Right renal pelvis (tissue), 4 donors: ENCODE measurements at places on chromosomes 11 and 22. TPM values are rescaled to one million over a fixed set of nuclear protein-coding genes. Genes with fewer than 3 reads are reported as not detected.

GRCh38 chr11:65975771-65976170, 14.2 kb downstream of the SART1 start:
- no peak for DNase-seq

DNA sequence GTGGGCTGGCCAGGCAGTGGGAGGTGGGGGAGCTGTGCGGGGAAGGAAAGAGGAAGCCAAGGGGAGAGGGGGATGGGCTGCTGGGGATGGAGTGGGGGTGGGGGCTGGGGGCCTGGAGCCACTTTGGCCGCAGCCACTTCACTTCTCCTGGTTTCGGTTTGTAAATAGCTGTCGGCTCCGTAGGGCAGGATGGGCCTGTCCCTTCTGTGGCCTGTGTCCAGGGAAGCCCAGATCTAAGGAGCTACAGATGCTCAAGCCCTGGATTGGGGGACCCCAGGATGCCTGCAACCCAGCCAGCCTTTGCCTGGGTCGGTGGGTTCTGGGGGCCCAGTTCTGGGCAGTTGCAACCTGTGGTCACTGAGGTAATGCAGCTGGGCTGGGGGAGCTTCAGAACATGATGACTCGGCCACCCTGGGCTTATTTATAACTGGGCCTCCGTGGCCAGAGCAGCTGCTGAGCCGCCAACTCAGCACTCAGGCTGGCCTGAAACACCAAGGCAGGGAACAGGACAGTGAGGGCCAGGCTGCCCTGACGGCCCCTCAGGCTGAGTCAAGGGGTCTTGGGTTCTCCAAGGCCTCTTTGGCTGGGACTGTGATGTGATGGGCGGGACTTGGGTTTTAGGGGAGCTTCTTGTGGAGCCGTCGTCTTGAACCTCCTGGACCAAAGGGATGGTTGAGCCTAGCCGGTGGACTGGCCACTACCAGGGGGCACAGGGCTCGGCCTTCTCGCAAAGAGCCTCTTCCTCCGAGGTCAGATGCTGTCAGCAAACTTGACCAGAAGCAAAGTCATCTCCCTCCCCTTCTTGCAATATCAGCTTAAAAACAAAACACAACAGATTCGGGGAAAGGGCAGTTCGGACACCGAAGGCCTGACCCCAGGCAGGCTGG, 15.0 kb upstream of the SLC39A13 start:
- DNase-seq: no peak

- no peak for DNase-seq
These were observed 10.0 kb downstream of the TMEM132A start for GRCh38 chr11:60934124-60934789.

DNA sequence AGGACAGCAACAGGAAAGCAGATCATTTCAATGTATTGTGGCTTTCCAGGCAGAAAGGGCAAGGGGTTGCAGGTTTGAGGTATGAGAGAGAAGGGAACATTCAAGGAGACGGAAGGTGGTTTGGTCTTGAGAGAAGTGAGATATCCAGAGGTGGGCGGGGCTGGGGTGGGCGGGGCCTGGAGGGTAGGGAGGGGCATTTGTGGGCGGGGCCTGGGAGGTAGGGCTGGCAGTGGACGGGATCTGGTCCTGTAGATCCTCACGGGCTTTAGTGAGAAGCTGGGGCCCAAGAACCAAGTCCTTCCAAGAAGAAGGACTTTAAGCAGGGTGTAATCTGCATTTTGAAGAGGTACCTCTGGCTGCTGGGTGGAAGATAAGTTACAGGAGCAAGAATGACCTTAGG, 199.2 kb downstream of the MN1 start:
- DNase-seq: no peak

The TIGD3 gene
- 0.80 TPM for polyA plus RNA-seq

- DNase-seq: no peak
These were observed 510.8 kb downstream of the NELL1 start for GRCh38 chr11:21180182-21180581.

DNA sequence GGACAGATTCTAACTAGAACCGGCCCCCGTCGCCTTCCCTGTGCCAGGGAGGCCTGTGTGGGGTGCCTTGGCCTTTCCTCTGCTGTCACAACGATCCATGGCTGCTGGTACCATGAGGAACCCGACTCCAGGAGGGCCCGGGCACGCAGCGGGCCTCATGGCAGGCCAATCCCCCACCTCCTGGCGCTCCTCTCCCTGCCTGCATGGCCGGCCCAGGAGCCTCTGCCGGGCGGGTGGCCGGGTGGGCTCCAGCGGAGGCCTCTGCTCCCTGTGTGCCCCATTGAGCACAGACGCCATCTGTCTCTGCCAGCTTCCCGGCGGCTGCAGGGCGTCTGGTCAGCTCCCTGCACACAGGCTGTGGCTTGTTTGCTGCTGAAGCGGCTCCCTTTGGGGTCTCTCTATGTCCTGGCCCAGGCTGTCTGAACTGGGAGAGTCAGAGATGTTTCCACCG, 86.5 kb downstream of the MYEOV start:
- DNase-seq: no peak

DNA sequence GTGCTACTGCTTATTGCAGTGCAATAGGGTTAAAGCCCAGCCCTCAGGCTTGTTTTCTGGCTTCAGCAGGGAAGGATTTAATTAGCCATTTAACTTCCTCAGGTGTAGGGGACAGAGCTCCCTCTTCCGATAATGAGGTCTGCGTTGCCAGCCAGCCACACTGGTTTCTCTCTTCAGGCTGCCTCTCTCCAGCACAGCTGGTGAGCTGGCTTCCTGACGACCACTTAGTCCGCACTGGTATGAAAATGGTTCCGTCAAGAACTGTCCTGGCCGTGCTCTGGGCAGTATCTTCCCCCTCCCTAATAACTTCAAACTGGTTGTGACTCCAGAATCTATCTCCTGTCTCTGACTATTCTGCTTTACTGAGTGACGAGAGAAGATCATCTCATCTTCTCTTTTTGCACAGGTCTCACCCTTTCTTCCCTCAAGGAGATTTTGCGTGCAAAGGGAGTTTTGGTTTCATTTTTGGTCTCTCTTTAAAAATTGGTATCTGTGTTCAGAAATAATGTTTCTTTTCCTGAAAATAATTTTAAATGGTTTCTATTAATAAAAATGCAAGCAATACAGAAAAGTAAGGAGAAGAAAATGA, 49.2 kb downstream of the CNTN5 start:
- peak; percentile 27 for DNase-seq

- DNase-seq: no peak
These were observed 762.2 kb downstream of the ETS1 start for GRCh38 chr11:127825183-127825582.

DNA sequence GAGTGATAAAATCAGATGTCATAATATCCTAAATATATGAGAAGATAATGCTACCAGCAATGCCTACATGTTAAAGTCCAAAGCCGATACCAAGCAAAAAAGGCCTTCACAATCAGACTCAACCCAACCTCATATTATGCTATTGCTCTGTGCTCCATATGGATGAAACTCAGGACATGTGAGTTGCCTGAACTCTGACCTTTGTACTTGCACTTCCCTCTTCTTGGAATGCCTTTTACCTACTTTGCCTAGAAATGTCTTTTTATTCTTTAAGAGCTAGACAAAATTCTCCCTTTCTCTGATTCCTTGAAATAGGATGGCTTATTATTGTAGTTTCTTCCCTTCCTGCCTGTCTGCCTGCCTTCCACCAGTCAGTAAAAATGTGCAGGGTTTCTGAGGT, 954.7 kb upstream of the CCDC90B start:
- no peak for DNase-seq

DNA sequence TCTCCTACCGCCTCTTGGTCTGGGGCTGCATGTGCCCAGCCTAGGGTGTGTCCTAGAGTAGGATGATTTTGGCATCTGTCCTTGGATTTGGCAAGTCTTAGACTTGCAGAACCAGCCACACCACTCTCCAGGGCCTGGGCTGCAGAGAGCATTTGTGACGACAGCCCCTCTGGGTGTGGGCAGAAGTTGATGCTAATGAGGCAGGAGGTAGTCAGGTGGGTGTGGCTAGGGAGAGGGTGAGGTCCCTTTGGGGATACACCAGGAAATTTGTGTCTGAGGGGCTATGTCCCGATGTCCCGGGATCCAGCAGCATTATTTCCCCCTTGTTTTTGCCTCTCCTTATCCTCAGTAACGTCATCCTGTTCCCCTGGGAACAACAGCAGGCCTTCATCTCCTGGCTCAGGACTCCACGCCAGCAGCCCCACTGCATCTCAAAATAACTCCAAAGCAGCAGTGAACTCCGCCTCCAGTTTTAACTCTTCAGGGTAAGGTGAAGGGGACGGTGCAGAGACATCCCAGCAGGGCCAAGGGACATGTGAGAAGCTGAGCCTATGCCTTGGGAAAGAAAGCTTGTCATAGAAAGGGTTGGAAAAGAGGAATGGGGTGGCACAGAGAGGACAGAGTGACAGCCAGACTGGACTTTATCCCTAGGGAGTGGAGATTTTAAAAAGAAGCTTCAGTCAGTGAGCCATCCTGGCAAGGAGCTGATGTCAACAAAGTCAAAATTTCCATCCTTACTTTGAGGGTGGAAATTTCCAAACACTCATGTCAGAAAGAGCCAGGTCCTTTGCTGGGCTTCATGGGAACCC, 8.0 kb upstream of the TLCD5 start:
- peak; percentile 25 for DNase-seq

The SLCO2B1 gene
- polyA plus RNA-seq: 6.6 TPM

- DNase-seq: peak; percentile 26
These were observed 30.0 kb upstream of the CABP7 start for GRCh38 chr22:29689880-29690213.

DNA sequence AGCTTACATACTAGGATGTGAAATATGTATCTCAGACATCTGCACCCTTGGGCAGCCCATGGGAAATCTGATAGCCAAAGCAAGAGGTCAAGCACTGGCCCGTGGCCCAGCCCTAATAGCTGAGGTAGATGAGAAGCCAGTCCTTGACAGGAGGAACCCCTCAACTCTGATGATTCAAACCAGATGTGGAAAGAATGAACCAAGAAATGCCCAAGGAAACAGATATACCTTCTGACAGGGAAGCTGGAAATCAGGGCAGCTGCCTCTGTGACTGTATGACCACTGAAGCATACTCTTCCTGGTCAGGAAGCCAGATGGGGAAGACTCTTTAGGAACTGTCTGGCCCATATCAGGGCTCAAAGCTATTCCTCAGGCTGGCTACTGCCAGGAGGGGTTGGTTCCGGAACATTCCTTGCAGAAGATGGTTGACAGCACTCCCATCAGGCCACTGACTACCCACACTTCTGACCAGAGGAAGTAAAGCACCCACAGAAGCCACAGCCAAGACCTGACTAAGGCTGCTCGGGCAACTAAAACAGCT, 124.2 kb downstream of the SWAP70 start:
- no peak for DNase-seq

- DNase-seq: no peak
These were observed 164.6 kb downstream of the ETS1 start for GRCh38 chr11:128422576-128423370.

GRCh38 chr11:65606876-65607613, 7.0 kb downstream of the MAP3K11 start:
- peak; percentile 91 for DNase-seq

GRCh38 chr11:128553662-128554362, 33.5 kb downstream of the ETS1 start:
- DNase-seq: no peak

The CDCA5 gene
- polyA plus RNA-seq: 21.7 TPM

The TRPC6 gene
- 9.4 TPM for polyA plus RNA-seq

- DNase-seq: no peak
These were observed 422 bp downstream of the GLB1L2 start for GRCh38 chr11:134332189-134332631.

- no peak for DNase-seq
These were observed 282.1 kb downstream of the BRD1 start for GRCh38 chr22:49545606-49546005.
